ENCODE measurements at places on chromosomes 3 and 15.

GRCh38 chr15:98083203-98083910 is 122.9 kb downstream of the ARRDC4 start:
- DNase-seq, result no peak

- no peak for DNase-seq
These were observed 135.3 kb upstream of the TGFBR2 start for GRCh38 chr3:30471066-30471465.

GRCh38 chr15:44670087-44670950 is 6.9 kb upstream of the SPG11 start:
- no peak for DNase-seq

DNA sequence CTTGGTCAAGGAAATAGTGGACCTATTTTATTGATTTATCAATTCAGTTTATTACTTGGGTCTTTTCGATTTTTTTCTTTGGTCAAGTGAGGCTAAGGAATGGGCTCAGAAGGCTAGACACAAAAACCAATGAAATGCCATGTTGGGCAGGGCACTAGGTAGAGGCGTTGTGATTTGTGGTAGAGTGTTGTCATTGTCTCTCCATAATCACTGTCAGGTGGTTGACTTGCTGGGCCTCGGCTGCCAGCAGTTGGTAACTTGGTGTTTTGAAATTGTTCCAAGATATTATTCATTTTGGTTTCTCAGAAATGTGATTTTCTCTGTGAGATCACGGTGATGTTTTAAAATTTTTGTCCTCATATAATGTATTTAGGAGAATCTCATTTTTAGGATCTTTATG is 173.6 kb downstream of the KLHL25 start:
- peak; percentile 58 for DNase-seq

DNA sequence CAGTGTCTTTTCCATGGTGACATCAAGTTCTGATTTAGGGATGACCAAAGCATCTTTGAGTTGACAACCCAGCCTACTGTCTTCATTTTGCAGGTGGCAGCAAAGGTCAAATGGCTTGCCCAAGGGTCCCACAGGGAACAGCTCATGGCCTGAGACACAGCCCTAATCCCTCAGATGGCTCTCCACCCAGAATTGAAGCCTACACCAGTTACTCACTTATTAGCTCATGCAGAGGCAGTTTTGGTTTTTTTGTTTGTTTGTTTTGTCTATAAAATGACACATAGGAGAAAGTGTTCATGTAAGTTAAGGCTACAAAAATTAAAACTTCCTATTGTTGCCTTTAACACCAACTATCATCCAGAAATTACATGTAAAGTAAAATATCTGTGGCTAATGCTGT is 167.9 kb downstream of the OSBPL10 start:
- no peak for DNase-seq

GRCh38 chr3:168295027-168295426 is 199.3 kb upstream of the GOLIM4 start:
- no peak for DNase-seq

DNA sequence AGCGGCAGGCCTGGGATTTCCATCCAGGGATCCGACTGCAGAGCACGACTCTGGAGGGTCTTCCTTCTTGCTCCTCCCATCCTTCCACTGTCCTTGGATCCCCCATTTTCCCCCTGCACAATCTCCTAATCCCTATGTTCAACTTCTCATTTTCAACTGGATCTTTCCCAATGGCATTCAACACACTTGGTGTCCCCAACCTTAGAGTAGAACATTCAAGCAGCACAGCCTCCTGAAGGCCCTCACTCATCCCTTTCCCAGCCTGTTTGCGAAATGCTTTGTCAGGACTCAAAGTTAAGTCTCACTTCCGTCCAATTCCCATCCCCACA is 32.3 kb downstream of the RPN1 start:
- DNase-seq, result no peak

DNA sequence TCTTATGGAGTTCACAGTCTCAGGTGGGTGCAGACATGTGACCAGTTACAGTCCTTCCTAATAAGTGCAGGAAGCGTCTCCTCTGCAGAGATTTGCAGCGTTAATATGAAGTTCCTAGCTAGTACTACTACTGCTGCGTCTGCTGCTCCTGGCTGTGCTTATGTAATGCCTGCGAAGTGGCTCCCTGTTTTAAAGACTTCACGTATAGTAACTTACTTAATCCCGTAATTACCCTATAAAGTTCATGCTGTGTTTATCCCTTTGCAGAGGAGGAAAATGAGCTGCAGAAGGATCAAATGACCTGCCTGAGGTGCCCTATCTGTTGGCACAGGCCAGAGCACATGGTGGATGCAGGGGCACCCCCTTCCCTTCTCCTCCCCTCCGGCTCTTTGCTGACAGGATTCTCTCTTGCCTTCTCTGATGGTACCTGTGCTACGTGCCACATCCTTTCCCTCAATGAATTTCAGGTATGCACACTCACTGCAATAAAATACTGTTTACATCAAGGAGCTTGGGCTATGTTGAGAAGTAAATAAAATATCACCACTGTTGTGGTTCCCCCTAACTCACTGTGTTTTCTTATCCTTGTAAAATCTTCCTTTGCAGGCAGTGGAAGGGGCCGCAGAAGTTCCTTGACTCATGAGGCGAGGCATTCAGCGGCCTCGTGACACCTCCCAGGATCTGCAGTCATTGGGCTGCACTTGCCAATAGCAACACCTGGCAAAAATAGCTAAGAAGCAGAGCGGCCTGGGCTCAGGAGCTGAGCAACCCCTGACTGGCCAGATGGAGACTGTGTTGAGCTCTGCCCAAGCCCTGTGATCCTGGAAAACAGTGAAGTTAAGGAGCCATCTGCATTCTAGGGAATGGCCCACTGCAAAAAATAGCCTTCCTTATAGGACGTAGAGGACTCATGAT is 188.9 kb upstream of the ATP10A start:
- no peak for DNase-seq

- no peak for DNase-seq
These were observed 552.8 kb downstream of the MAGI1 start for GRCh38 chr3:65485826-65486469.

GRCh38 chr3:171459137-171459941 is 866 bp downstream of the TNIK start:
- peak; percentile 69 for DNase-seq

DNA sequence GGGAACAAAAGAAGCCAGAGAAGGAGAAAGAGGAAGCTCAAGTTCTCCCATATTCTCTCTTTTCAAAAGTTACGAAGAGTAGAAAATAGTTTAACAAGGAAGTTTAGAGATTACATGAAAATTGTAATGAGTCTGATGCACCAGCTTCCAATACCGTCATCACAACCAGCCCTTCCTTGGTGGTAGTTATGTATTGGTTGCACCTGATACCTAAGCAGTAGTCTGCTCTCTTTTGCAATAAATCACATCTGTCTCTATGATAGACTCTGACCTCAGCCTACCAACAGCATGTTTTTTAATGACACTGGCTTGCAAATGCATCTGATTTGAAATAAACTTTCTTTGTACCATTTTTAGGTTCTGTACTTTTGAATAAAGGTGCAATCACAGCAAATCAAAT is 575.8 kb downstream of the FHIT start:
- DNase-seq, result no peak

DNA sequence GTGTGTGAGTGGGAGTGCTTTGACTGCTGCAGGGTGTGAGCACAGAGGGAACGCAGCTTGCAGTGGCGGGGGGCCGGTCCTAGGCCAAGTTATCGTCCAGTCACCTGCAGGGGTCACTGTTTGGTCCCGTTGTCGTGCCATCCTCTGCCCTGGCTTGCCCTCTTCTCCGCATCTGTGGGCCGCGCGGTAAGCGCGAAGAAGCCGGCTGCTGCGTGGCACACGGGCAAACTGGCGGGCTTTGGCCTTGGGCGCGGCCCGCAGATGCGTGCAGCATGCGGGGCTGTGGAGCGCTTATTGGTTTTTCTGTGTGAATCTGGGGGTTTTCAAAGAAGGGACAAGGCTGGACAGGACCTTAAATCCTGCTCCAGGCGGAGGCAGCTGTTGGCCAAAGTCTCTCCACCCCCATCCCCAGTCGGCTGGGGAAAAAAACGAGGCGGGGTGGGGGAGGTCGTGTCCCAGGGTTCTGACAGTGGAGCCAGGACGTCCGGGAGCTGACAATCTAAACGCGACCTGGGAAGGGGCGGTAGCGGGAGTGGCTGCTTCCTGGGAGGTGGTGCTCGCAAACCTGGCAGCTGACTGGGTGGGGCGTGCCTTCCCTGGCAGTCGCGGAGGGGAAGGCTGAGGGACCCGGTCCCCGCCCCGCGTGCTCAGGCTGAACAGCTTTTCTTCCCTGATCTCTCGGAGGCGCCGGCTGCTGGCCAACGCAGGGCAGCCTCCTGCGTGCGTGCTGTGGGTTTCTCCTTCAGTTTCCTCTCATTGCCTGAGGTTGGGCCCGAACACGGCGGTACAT is 39.7 kb upstream of the VEPH1 start:
- no peak for DNase-seq

GRCh38 chr3:11568503-11569155 is 75.1 kb downstream of the VGLL4 start:
- DNase-seq, result no peak

GRCh38 chr3:14803101-14803980 is 15.4 kb upstream of the FGD5 start:
- no peak for DNase-seq

- no peak for DNase-seq
These were observed 414.7 kb upstream of the NAALADL2 start for GRCh38 chr3:174444391-174444790.

- DNase-seq, result no peak
These were observed 25.9 kb upstream of the RNU6-1 start for GRCh38 chr15:67865766-67866165.

DNA sequence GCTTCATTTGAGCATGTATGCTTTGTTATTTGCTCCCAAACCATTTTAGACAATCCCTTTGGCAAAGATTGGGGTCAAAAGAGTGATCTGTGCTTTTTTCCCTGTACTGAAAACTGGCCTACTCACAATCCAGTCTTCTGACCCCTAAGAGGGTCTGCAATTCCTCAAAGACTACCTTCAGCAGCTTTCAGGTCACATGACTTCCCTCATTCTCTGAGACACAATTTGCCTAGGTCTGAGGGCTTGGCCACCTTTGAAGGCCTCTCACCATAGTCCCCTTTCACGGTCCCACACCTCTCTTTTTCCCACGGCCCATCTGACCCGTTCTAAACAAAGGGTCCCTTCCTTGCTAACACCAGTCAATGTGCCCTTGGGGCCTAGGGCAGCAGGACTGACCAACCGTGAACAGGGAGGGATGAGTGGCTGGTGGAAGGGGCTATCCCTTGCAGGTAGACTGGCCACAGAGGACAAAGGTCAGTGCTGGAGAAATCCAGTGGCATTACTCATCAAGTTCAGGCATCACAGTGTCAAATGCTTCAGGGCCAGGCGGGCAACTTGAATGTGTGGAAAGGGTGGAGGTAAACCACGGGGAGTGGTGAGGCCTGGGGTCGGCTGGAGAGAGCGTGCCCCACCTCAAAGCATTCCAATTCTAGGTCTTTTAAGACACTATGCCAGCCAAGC is 10.8 kb downstream of the RASL12 start:
- no peak for DNase-seq

Measured in CD4-positive, alpha-beta T cell treated with Interleukin-4 for 4 hours (primary cell).